ENCODE measurements at places on chromosomes 4 and X.
A peak's percentile ranks its signal among the peaks of the same experiment; 100 is the strongest.

- DNase-seq: no peak
Measured at GRCh38 chrX:118153270-118153669, 36.7 kb upstream of the KLHL13 start.

DNA sequence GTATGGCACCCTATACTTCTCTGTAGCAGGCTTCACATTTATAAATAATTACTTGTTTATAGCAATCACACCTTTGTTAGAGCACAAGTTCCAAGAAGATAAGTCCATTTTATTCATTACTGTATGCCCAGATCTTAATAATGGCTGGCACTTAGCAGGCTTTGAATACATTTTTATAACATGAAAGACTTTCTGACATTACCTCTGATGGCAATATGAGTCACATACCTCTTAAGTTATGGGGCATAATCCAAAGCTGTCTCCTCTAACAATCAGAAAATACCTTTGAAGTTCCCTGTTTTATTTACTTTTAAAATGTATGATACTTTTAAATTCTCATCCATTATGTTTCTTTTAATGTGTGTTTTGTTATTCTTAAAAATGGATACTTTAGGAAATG is 12.2 kb downstream of the SCRG1 start:
- no peak for DNase-seq

DNA sequence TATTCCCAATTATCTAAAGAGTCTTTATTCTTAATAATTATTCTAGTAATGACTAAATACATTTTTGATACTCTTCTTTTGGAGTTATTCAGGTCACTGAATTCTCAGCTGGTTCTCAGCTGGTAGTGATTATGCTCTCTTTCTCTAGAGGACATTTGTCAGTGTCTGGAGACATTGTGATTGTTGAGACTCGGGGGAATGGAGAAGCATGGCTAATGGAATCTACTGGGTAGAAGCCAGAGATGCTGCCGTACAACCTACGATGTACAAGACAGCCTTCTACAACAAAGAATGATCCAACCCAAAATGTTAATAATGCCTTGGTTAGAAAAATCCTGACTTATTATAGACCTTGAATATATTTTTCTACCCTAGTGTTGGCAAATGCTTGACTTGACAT is 149.2 kb upstream of the ANKRD50 start:
- DNase-seq: no peak

DNA sequence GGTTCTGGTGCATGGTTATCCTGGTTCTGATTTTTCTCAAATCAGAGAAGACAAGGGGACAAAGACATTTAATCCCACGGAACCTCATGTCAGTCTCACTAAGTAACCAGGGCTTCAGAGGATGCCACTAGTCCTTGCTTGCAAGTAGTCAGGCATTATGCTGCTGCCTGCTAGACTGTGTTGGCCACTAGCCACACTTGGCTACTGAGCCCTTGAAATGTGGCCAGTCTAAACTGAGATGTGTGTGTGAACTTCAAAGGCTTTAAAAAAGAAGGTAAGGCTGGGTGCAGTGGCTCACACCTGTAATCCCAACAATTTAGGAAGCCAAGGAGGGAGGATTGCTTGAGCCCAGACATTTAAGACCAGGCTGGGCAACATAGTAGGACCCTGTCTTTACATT is 48.6 kb upstream of the IGFBP7 start:
- DNase-seq: no peak

DNA sequence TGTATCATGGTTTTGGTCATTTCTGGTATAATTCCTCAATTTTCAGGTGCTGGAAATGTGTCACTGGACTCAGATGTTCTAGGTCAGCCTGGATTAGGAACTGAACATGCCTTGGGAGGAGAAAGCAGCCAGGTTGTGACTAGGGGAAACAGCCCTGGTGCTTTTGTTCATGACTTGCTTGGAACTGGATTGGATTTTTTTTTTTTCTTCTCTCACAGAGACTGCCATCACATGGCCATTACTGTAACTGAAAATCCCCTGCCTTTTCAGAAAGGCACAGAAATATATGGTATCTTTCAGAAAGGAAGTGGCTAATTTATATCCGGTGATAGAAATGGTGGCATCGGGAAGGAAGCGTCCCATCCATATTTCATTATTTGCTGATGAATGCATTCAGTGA is 34.6 kb downstream of the SEPTIN11 start:
- DNase-seq: no peak

- no peak for DNase-seq
Measured at GRCh38 chrX:13381514-13381913, 61.7 kb upstream of the ATXN3L start.

- no peak for DNase-seq
Measured at GRCh38 chrX:153791104-153791852, 2.9 kb downstream of the IDH3G start.

- no peak for DNase-seq
Measured at GRCh38 chr4:123603165-123603564, 206.6 kb downstream of the SPRY1 start.

- no peak for DNase-seq
Measured at GRCh38 chr4:2932951-2933565, 30.1 kb downstream of the NOP14 start.

- DNase-seq: no peak
Measured at GRCh38 chr4:71268166-71268565, 70.7 kb upstream of the SLC4A4 start.

DNA sequence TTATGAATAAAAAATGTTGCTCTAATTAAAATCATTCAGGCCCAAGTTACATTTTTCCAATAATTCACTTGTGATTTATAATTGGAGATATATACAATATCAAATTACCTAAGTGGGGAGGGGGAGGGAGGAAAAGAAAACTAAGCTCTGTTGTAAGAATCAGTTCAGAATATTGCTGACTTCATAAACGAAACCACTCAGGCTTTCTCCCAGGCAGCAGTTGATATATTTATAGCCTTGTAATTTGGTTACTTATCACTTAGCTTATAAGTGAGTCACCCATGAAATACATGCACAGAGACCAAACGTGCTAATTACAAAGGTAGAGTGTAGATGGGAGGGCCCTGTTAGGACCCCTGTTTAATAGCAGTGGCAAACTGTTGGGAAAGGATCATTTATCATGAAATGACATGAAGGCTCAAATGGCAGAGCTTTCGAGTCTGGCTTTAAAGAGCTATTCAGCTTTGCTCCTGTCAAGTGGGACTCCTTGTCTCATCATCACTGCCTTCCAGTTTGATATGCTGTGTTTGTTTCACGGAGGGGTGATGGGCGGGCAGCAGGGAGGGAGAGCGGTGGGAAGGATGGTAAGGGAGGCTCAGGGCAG is 105.6 kb upstream of the PGRMC2 start:
- no peak for DNase-seq

- peak; percentile 80 for DNase-seq
Measured at GRCh38 chr4:162163892-162164759, at the start of gene FSTL5. Gene FSTL5 (minus strand): TSS chr4:162164000. CDS start chr4:162111396, 52,604 bp downstream.

- DNase-seq: no peak
Measured at GRCh38 chr4:189843413-189844009, 97.2 kb upstream of the FRG1 start.

- DNase-seq: no peak
Measured at GRCh38 chr4:173537613-173538147, 7.7 kb upstream of the HAND2 start.

GRCh38 chrX:150926304-150926703 is 27.8 kb upstream of the CD99L2 start:
- DNase-seq: no peak

DNA sequence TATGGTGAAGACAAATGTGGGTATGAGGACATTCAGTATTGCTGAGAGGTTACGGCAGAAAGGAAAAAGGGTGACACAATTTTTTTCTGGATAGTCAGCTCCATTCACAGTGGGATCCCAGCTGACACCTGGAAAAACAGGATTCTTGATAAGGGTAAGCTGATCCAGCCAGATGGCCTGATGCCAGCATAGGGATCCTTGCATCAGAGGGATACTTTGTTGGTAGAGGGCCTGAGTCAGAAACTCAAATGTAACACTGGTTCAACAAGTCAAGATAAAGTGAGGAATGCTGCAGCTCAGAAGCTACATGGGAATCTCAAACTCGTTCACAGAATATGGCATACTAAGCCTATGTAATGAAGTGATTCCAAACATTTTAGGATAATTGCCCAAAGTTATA is 726.7 kb downstream of the C4orf33 start:
- DNase-seq: no peak

GRCh38 chrX:20547611-20548051 is 280.9 kb upstream of the RPS6KA3 start:
- DNase-seq: peak; percentile 62

GRCh38 chr4:156901871-156902270 is 69.7 kb downstream of the PDGFC start:
- DNase-seq: no peak

DNA sequence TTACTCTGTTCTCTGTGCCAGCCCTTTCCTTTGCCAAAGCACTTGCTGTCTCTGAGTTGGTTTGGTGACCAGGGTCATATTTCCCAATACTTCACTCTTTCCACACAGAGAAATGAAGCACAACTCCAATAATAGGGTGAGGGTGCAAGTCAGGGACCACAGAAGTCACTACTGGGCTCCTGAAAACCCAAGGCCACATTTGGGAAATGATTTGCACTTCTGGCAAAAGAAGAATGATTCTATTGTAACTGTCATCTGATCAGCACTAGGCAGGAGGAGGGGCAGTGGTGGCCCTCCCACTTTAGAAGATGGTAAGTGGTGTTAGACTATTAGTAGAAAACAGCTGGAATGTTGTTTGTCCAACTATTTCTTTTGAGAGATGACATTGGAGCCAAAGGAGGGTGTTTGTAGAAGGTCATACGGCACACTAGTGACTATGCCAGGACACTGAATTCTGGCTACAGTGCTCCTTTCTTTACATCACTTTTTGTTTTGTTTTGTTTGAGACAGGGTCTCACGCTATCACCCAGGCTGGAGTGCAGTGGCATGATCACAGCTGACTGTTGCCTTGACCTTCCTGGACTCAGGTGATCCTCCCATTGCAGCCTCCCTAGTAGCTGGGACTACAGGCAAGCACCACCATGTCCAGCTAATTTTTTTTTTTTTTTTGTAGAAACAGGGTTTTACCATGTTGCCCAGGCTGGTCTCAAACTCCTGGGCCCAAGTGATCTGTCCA is 10.8 kb upstream of the HADH start:
- DNase-seq: no peak

Data from kidney epithelial cell (primary cell).